Amygdala (tissue), 56 donors: ENCODE measurements at places on chromosomes 16 and 17.

- DNase-seq, result no peak
Measured at GRCh38 chr17:4118015-4118743, 24.7 kb downstream of the ZZEF1 start.

GRCh38 chr17:38617967-38618760 lies 12.4 kb upstream of the SRCIN1 start:
- DNase-seq, result no peak

GRCh38 chr17:62832405-62832804 lies 24.3 kb upstream of the MARCHF10 start:
- DNase-seq, result no peak

DNA sequence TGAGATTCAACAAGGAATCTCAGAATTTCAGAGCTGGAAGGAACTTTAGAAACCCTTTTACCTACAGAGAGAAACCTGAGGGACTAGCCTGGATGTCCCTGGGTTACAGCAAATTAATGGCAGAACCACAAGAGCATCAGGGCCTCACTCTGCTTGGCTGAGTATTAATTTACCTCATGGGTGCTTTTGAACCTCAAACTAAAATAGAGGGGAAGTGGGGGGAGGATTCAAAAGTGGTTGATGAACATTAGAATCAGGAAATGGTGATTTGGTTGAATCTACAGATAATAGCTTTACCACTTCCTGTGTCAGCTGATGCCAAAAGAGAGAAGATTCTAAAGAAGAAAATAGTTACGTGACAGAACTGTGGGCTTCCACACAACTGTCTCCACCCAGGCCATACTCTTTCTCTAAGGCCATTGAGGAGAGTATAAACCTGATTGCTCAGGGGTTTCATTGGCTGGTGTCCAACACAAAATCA lies 11.3 kb upstream of the SKAP1 start:
- DNase-seq, result no peak
